Occipital lobe (tissue), 3 donors: ENCODE measurements at places on chromosomes 12 and 14.

- DNase-seq: peak; percentile 21
Measured at GRCh38 chr12:102958073-102958829, 777 bp downstream of the ASCL1 start.

- DNase-seq: no peak
Measured at GRCh38 chr12:32266756-32267155, 132.6 kb upstream of the FGD4 start.

DNA sequence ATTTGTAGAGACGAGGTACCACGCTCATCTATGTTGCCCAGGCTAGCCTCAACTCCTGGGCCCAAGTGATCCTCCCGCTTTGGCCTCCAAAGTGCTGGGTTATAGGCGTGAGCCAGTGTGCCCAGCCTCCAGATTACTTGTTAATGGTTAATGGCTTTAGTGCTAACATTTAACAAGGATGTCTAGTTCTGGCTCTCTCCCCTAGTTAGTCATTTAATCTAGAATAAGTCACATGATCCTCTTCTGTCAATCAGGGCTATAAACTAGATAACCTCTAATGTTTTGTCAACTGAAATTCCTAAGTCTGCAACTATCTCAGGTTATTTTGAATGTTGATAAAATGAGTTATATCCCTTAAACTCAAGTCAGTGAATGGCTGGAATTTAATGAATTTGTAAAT lies 15.7 kb downstream of the ACTR6 start:
- no peak for DNase-seq

- no peak for DNase-seq
Measured at GRCh38 chr12:64670919-64671639, 60.8 kb downstream of the RASSF3 start.

GRCh38 chr12:1790444-1790843 lies 29.9 kb upstream of the LRTM2 start:
- DNase-seq: no peak

GRCh38 chr12:124727264-124727800 lies 136.3 kb downstream of the SCARB1 start:
- peak; percentile 21 for DNase-seq

DNA sequence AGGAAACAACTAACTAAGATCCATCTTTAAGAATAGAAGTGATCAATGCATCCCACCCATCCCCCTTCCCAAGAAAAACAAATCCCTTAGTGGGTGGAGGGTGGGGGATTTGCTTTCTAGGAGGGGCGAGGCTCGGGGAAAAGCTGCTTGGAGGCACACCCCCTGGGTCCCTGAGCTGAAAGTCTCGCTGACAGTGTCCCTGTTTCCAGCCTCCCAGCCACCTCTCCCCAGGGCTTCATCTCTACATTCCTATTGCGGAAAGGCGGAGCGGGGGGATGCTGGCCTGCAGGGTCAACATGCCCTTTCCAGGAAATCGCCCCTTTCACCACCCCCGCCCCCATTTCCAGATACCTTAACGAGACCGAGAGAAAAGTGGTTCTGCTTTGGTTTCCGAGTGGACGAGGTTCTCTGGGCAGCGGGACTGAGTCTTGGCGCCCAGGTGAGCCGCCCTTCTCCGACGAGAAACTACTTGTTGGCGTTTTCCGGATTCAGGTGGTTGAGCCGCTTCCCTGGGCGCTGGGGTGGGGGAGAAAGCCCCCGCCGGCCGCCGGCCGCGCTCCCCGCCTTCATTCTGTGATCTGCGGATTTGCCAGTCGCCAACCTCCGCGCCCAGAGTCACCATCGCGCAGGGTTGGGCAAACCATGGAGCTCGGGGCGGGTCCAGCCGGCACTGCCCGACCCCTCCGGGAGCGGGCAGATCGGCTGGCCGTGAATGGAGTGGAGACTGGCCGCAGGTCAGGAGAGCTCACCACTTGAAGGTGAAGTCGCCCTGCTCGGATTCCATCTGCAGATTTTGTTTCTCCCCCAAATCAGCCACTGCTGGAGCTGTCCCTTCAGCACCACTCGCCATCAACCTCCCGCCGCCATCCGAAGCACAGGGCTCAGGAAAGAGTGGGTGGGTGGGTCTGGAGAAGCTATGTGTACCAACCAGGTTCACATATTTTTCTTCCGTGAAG lies 505 bp downstream of the KCNC2 start:
- no peak for DNase-seq

GRCh38 chr12:132433641-132434395 lies 56.1 kb upstream of the FBRSL1 start:
- DNase-seq: no peak

DNA sequence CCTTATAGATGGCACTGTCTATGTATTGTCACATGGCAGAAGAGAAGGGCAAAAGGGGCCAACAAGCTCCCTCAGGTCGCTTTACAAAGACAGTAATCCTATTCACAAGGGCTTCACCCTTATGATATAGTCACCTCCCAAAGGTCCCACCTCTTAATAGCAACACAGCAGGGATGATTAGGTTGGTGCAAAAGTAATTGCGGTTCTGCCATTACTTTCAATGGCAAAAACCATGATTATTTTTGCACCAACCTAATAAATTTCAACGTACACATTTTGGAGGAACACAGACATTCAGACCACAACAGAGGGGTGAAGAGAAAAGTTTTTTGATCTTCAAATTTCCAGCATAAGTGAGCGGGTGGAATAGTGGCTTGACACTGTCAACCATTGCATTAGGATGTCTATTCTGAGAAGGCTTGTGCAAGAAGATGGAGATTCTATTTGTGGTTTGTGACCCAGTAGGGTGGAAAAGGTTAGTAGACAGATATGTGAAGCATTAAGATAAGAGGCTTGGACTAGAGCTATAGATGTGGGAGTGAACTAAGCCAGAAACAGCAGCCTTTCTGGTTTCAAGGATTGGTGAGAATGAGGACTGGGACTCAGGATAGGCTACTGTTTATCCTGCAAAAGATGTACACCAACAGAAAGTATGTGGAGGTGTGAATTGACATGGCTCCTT lies 75.5 kb upstream of the CPSF6 start:
- no peak for DNase-seq

GRCh38 chr14:29584992-29585391 lies 342.7 kb downstream of the PRKD1 start:
- DNase-seq: peak; percentile 65

DNA sequence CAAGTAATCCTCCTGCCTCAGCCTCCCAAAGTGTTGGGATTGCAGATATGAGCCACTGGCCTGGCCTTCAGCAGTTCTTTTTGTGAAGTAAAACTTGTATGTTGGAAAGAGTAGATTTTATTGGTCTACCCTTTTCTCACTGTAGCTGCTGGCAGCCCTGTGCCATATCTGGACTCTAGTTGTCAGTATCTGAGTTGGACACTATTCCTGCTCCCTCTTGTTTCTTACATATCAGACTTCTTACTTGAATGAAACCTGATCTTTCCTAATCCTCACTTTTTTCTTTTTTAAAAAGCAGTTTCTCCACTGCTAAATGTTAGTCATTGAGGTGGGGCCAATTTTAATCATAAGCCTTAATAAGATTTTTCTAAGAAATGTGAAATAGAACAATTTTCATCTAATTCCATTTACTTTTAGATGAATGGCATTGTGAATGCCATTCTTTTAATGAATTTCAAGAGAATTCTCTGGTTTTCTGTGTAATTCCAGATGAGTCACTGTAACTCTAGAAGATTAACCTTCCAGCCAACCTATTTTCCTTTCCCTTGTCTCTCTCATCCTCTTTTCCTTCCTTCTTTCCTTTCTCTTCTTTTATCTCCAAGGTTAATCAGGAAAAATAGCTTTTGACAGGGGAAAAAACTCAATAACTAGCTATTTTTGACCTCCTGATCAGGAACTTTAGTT lies 88.7 kb downstream of the APAF1 start:
- DNase-seq: no peak

DNA sequence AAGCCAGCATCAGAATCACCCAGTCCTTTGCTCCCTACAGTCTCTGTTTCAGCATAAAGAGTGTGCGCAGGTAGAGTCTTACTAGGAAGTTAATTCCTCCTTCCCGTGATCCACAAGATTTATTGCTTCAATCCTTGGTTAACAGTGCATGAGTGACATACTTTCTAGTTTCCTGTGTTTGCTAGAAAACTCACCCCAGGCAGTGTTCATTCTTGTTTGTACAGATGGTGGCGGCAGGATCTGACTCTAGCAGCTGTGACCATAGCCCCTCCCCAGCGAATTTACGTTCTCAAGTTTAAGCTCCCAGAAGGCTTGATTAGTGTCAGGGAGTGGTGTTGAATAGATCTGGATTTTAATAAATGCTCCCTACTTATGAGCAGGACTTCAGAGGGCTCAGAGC lies 75.9 kb upstream of the ANO2 start:
- DNase-seq: no peak

GRCh38 chr12:116598311-116599284 lies 39.4 kb downstream of the MAP1LC3B2 start:
- no peak for DNase-seq

- DNase-seq: no peak
Measured at GRCh38 chr12:46135750-46136149, 133.1 kb downstream of the SLC38A1 start.

DNA sequence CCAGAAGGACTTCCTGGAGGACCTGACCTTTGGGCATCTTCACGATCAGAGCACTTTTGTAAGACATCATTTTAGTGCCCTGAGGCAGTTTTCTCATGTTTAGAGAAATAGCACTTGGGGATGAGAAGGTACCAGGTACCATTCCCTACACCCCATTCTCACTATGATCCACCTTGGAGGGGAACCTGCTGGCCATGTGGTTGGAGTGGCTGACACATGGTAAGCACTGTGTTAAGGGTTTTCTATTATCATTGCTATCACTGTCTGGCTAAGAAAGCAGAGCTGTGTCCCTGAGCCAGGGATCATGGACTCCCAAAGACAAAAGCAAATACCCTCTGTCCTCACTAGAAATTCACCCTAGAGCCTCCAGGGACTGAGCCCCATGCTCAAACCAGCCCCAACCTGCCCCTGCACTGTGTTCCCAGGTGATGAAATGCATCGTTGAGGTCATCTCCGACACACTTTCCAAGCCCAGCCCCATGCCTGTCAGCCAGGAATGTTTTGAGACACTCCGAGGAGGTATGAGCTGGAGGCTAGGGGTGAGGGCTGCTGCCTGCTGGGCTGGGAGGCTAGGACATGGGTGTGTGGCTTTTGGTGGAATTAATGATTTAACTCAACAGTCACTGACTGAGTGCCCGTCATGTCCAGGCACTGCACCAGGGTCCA lies 3.4 kb downstream of the CHGA start:
- no peak for DNase-seq

- no peak for DNase-seq
Measured at GRCh38 chr14:105885561-105886320, 359.4 kb downstream of the TMEM121 start.

- no peak for DNase-seq
Measured at GRCh38 chr14:86333493-86333892, 803.5 kb downstream of the FLRT2 start.

- no peak for DNase-seq
Measured at GRCh38 chr14:100654814-100655740, 67.9 kb upstream of the BEGAIN start.

- no peak for DNase-seq
Measured at GRCh38 chr12:111037047-111037446, 116.7 kb upstream of the MYL2 start.

DNA sequence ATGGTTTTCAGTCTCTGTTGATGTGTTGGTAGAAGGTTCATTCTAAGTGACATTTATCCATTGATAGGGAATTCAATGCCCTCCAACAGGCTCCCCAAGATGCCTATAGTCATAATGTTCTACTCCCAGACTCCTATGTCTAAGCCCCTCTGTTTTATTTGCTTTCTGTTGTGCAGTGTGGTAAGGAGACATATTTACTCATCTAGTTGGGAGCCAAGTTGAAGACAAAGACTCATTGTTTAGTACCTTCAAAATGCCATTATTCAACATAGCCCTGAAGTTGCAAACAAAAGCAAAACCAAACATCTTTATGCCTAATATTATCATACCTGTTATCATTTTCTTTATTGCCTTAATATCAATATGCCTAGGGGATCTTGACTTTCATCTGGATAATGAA lies 302.1 kb downstream of the RMST start:
- DNase-seq: no peak

DNA sequence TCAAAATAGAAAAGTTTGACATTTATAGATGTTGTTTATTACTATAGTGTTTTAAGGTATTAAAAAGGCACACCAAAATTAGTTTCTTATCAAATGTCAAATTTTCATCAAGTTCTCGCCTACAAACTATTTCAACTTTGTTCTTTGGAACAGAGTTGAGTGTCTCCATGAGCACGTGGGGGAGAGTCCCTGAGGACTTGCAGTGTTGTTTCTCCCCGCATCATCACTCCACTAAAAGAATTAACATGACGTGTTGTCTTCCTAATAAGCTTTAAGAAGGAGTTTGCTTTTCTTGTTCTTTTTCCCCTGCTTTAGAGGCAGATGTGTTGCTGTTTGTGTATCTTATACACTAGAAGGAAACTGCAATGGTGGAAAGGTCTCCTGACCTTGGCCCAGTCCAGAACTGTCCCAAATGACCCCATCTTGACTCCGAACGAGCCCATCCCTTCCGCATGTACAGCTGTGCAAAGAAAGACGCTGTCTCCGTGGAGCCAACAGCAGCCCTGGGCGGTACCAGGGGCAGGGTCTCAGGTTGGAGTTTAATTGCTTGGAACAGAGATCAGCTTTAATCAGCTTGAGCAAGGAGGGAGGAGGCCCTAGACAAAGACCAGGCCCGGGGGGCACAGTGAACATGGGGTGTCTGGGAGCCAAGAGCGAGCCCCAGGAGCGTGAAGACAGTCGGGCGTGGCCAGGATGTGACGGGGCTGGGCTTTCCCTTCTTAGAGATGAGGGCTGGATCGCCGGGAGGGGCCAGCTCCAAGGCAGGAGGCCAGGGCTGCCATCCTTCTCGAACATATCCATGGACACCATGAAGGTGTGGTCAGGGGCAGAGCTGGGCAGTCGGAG lies 215.4 kb upstream of the RTL1 start:
- no peak for DNase-seq

- DNase-seq: no peak
Measured at GRCh38 chr14:46550836-46551235, 100.7 kb downstream of the RPL10L start.

DNA sequence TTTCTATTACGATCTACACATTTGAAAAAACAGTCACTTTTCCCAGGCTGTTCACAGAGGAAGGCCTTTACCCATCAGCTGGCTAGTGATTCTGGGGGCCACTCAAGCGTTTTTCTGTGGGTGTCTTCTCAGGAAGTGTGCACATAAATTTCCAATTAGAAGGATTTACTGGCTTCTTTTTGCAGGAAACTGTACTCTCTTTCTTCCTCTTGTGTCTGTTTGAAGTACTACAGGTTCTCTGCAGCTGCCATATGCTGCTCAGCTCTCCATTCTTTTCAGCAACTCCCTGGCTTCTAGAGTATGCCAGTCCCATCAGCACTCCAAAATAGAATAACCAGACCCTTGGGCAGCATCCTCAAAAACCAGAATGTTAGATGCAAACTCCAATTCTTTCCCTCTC lies 110.4 kb upstream of the NAV3 start:
- no peak for DNase-seq
